ENCODE measurements at places on chromosomes 4 and X.

DNA sequence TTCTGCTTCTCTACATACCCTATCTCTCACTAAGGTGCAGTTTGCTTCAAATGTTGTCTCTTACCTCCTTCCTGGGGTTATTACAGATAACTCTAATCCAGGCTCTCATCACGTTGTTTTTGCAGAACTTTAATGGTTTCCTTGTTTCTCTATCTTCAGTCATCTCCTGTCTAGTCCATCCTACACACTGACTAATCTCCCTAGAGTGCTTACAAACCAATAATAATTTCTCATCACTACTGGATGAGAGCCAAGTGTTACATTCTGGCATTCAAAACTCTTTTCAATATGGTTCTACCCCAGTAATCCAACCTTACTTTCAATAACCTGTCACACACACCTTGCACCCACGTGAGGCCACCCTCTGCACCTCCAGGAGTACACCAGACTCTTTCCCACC lies 86.1 kb downstream of the SYNPO2 start:
- no peak for DNase-seq

DNA sequence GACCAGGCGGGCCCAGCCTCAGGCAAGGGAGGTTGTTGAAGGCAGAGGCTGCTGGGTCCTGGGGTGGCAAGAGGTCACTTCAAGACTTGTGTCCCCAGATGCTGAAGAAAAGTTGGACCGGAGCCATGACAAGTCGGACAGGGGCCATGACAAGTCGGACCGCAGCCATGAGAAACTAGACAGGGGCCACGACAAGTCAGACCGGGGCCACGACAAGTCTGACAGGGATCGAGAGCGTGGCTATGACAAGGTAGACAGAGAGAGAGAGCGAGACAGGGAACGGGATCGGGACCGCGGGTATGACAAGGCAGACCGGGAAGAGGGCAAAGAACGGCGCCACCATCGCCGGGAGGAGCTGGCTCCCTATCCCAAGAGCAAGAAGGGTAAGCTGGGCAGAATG lies 4.4 kb downstream of the PQBP1 start:
- DNase-seq = no peak

DNA sequence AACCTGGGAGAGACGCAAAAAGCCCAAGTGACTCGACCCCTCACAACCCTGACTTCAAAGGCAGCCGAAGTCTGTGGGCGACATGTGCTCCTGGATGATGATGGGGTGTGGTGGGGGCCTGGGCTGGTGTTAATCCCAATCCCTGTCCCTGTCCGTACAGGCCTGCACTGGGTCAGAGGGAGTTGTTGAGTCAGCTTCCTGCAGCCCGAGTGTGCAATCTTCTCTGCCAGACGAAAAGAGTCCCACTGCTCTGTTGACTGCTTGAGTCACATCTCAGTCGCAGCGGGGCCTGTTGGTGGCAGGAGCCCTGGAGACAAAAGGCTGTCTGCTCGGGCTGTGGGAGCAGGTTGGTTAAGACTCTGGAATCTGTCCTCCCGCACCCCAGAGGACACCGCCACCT lies 10.3 kb downstream of the FAM3A start:
- no peak for DNase-seq

GRCh38 chr4:21898101-21898500 lies 50.5 kb downstream of the KCNIP4 start:
- no peak for DNase-seq

DNA sequence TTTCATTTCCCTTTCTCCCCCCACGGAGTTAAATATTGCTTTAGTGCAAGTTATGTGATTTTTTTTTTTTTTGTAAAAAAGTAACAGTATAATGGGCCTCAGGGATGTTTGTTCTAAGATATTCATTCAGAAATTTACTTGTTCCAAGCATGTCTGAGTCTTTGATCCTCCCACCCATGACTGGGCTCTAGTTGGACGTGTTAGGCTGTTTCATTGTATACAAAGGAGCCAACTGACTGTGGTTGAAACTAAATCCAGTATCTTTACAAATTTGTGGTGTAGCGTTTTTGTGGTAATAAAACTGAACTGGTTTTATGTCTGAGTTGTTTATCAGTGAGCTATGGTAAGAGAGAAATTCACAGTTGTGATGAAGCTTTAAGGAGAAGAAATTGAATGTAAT lies 74.1 kb downstream of the DOCK11 start:
- DNase-seq = no peak

DNA sequence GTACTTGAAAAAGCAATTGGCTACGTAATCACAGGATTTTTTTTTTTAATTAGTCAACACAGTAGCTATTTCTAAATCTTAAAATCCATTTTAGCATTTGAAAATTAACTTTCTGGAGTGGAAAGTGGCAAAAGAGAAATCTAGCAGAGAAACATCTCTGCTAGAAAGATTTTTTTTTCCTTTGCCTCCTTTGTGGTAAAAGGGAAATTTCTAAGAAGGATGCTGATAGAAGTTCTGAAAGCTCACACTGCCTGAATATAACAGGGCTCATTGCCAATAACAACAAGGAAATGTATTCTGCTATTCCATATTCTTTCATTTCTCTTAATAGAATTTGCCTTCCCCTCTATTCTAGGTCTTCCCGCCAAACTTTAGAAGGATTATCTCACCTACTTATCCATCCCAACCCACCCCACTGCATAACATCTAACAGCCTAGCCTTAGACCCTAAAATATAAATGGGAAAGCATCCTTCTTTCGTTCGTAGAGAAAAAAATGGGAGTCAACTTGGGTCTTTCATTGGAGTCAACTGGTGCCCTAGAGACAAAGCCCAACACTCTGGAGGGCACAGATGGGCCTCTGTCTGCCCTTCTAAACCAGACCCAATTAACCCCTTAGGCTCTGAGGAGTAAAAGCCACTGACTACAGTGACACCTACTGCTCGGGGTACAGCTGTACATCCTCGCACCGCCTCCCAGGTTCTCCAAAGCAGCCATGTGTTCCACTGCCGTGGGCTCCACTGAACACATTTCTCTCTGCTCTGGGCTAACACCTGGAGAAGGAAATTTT lies 103.9 kb downstream of the MAML3 start:
- no peak for DNase-seq

DNA sequence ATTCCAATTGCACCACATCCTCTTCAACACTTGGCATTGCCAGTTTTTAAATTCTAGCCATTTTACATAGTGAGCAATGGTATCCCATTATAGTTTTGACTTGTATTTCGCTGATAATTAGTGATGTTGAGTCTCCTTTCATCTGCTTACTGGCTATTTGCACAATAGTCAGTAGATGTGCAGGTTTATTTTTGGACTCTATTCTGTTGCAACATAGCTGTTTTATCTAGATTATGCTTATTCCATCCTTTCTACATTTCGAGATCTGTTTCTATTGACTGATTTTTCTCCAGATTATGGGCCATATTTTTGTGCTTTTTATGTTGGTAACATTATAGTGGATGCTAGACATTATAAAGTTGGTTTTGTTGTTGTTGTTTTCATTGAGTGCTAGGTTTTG lies 106.1 kb downstream of the WWC2 start:
- DNase-seq = no peak

GRCh38 chrX:120768681-120769080 lies 107.0 kb downstream of the CT47B1 start:
- DNase-seq = no peak

GRCh38 chr4:169185133-169185956 lies 85.4 kb downstream of the SH3RF1 start:
- DNase-seq = no peak

DNA sequence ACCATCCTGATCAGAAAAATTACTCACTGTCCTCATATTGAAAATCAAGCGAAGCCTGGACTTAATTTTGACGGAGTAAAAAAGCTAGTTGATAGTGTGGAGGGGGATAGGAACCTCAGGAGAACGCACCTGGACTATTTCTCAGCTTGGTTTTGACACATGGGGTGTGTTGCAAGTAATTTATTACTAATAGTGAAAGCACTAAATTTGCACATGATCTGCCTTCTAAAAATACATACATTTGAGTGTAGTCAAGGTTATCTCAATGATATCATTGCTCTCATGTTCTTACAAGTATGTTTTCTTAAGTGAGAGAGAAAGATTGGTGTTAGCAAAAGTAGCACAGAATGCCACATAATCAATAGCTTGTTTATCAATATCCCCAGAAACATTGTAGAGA lies 29.5 kb downstream of the LRIT3 start:
- DNase-seq = no peak

DNA sequence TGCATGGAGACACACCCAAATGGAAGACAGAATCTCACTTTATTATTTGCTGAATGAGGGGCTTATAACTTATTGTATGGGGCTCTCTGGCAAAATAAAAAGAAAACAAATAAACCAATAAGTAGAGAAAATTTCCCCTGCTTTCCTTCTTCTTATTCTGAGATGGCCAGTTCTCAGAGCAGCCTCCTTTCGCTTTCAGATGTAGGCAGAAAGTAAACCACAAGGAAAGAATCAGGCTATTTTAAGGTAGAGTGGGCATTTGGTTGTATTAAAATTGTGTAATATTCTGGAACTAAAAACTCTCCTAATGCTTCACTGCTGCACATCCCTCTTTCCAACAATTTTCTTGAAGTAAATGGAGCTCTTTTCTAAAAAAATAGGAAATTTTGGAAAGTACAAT lies 241.8 kb downstream of the GALNTL6 start:
- no peak for DNase-seq

GRCh38 chr4:138334346-138335016 lies 92.3 kb upstream of the SLC7A11 start:
- no peak for DNase-seq

- no peak for DNase-seq
Measured at GRCh38 chrX:8027827-8028226, 100.6 kb upstream of the PNPLA4 start.

GRCh38 chrX:139360356-139360755 lies 170.2 kb upstream of the F9 start:
- no peak for DNase-seq

DNA sequence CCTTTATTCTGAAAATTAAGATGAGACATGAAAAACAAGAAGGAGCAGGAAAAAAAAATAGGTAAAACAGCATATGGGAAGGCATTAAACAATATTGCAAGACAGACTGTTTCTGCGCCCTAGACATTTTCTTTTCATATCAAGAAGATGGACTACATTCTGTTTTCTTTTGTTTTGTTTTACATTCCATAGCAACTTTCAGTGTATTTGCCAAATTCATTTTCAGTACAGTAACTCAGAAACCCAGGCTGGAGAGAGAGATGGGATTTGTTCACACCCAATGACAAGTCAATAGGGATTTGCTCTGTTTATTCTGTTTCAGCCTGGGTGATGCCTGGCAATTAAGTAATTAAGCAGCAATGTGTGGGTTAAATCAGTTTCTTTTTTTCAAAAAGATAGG lies 892.8 kb upstream of the DIAPH2 start:
- no peak for DNase-seq

GRCh38 chrX:39676434-39676833 lies 421.3 kb downstream of the BCOR start:
- DNase-seq = no peak

GRCh38 chr4:42716996-42717395 lies 60.1 kb upstream of the ATP8A1 start:
- DNase-seq = no peak

Measured in head of caudate nucleus (tissue), 42 donors.